ENCODE measurements at places on chromosomes 2 and 18.

GRCh38 chr2:234165421-234165820, 114.9 kb downstream of the SPP2 start:
- H3K27me3 ChIP-seq: no peaks in the 10 kb centered on the region
- H3K4me3 ChIP-seq: no peak overlapping the region
- peaks cover 1% of the 10 kb centered on the region for H3K4me1 ChIP-seq
- H3K36me3 ChIP-seq: no peaks in the 10 kb centered on the region

DNA sequence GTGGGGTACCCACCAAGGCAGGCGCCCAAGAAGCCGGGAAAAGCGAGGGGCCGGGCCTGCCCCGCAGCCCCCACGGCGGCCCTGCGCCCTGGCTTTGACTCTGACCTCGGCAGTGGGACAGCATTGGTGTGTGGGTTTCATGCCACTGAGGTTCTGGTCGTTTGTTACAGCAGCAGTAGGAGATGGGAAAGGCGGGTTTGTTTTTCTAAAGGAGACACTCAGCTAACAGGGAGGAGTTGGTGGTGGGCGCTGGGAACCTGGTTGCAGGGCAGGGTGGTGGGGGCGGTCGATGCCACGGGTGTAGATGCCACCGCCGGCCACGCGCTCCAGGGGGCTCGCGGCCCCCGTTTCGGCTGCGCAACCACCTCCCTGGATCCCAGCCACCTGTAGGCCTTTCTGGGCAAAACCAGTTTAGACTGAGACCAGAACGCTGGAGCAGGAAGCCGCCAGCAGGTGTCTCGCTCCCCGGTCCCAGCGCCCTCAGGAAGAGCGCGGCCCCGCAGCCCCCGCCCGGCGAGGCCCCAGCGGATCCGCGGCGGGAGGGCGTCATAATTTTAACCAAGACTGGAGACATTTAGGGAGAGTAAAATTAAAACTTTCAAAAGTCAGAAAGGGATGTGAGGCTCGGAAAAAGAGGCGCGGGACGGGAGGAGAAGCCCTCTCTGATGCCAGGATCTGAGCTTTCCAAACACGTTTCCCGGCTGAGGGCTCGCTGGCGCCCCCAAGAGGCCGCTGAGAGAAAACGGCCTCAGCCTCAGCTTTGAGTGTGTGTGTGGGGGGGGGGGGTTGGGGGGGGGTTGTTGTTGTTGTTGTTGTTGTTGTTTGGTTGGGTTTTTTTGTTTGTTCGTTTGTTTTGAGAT, 17.4 kb downstream of the CIDEA start:
- H3K27me3 ChIP-seq: no peaks in the 10 kb centered on the region
- H3K36me3 ChIP-seq: no peaks in the 10 kb centered on the region
- no peaks in the 10 kb centered on the region for H3K4me1 ChIP-seq
- DNase-seq: peak; percentile 89
- H3K27ac ChIP-seq: peak overlapping the region; percentile 50
- H3K4me3 ChIP-seq: no peak overlapping the region

GRCh38 chr18:31072175-31072574, 29.6 kb upstream of the DSC3 start:
- no peak overlapping the region for H3K27ac ChIP-seq
- no peaks in the 10 kb centered on the region for H3K27me3 ChIP-seq
- no peak overlapping the region for H3K4me3 ChIP-seq
- no peaks in the 10 kb centered on the region for H3K4me1 ChIP-seq

- no peaks in the 10 kb centered on the region for H3K27me3 ChIP-seq
- no peak overlapping the region for H3K27ac ChIP-seq
- no peaks in the 10 kb centered on the region for H3K36me3 ChIP-seq
- DNase-seq: no peak
- H3K4me1 ChIP-seq: peaks cover 3% of the 10 kb centered on the region
Measured at GRCh38 chr18:30971338-30971956, 71.1 kb downstream of the DSC3 start.

GRCh38 chr2:196798980-196799379, 503 bp downstream of the GTF3C3 start:
- H3K4me1 ChIP-seq: peaks cover 8% of the 10 kb centered on the region
- no peaks in the 10 kb centered on the region for H3K27me3 ChIP-seq
- no peak for DNase-seq
- peak overlapping the region; percentile 94 for H3K4me3 ChIP-seq
- peak overlapping the region; percentile 52 for H3K27ac ChIP-seq

DNA sequence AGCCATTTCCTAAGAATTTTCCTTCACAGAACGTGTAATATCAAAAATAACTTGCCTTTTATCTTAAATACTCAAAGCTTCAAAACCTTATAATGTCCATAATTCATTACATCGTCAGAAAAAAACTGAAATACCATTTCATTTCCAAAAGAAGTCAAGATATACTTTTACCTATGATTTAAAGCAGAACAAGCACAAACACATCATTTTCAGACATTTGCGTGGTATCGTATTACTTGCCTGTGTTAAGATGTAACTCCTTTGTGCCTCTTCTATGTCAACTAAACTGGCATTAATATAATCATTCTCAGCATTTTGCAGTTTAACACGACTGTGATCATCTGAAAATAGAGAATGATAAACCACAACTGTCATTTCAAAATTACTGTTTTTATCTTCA, 47.5 kb downstream of the PTPN2 start:
- no peaks in the 10 kb centered on the region for H3K27me3 ChIP-seq
- H3K27ac ChIP-seq: no peak overlapping the region
- H3K36me3 ChIP-seq: no peaks in the 10 kb centered on the region
- no peak overlapping the region for H3K4me3 ChIP-seq

DNA sequence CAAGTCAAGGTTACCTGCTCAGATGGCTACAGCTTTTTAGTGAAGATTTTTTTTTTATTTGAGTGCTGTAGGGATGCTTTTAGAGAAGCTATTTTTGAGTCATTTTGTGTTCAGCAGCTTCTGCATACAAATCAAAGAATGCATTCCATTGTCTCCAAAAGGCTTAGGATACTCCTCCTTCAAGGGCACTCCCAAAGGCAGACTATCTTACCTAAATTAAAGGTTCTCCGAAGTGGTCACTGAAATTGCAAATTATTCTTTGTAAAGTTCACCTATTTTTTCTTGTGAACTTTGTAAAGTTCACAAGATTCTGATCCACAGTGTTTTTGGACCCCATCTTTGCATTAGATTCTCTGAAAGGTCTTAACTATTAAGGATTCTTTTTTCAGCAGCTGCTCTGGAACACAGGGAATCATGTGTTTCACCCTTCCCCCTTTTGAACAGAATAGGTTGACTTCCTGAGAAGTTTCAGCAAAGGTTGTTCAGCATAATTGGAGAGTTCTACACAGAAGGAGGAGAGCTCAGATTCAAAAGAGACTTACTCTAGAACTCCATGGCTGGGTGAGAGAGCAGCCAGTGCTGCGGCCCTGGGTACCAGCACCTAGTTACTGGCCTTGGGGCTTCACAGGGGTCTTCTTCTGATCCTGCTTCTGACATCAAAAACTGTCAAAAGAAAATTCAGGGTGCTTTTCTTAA, 14.5 kb downstream of the CLIP4 start:
- no peak for DNase-seq
- no peaks in the 10 kb centered on the region for H3K27me3 ChIP-seq
- H3K27ac ChIP-seq: no peak overlapping the region

GRCh38 chr2:113978524-113979190, 88.8 kb downstream of the ACTR3 start:
- H3K27me3 ChIP-seq: no peaks in the 10 kb centered on the region
- no peak overlapping the region for H3K4me3 ChIP-seq
- H3K27ac ChIP-seq: no peak overlapping the region
- no peak for DNase-seq
- H3K36me3 ChIP-seq: peaks cover 2% of the 10 kb centered on the region

DNA sequence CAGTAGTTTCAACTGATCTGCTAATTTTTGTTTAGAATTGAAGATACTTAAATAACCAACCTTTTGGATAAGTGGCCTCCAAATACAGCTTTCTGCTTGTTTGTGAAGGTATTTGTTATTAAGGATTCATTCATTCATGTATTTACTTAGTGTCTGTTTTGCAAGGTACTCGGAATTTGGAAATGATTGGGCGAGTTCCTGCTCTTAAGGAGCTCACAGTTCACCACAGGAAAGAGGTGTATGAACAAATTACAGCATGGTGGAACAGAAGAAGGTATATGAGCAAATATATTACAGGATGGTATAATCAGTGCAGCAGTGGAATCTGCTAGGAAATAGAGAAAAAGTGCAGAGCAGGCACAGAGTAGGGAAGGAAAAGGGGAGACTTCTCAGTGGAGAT, 4.5 kb downstream of the ACSL3 start:
- H3K4me3 ChIP-seq: no peak overlapping the region
- no peaks in the 10 kb centered on the region for H3K36me3 ChIP-seq
- H3K27ac ChIP-seq: no peak overlapping the region
- peaks cover 38% of the 10 kb centered on the region for H3K4me1 ChIP-seq

- H3K4me1 ChIP-seq: peaks cover under 1% of the 10 kb centered on the region
- H3K36me3 ChIP-seq: no peaks in the 10 kb centered on the region
- no peak overlapping the region for H3K4me3 ChIP-seq
- no peaks in the 10 kb centered on the region for H3K27me3 ChIP-seq
- H3K27ac ChIP-seq: no peak overlapping the region
Measured at GRCh38 chr18:22063102-22063501, 106.3 kb upstream of the GATA6 start.

DNA sequence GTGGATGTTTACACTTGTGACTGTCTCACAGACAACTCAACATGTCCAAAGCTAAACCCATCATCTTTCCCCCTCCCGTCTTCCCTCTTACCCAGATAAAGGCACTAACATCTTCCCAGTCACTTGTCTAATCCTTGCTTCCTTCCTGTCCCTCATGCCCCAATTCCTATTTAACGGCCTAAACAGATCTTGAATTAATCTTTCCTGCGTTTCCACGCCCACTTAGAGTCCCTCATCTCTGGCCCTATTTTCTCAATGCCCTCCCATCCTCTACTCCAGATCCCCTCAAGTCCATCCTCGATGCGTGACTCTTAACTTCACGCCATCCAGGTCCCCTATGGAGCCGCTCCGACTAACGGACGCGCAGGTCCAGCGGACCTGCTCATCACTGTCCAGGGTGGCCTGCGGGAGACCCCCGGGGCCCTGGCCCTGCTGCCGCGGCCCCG, 682 bp upstream of the SCLY start:
- no peak for DNase-seq
- peak overlapping the region; percentile 84 for H3K27ac ChIP-seq

DNA sequence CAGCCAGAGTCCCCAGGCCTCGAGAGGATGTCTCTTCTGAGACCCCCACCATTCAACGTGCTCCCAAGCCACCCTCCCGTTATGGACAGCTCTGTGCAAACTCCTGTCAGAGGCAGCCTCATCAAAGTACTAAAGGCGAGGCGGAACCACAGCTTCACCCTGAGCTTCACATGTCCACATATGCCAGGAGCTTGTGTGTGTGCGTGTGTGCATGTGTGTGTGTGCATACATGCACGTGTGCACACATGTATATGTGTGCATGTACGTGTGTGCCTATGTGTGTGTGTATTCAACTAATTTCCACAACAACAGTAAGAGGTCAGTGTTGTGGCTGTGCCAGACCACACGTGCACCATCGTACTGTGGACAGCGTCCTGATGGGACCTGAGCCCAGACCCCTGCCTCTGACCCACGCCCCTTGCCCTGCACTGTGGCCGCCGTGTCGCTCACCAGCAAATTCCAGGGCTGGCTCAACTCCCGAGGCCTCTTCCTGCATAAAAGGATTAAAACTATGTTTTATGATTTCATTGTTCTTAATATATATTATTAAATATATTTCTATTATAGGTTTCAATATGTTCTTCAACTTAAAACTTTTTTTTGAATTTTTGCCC, 444.8 kb downstream of the EIPR1 start:
- H3K36me3 ChIP-seq: no peaks in the 10 kb centered on the region
- H3K27ac ChIP-seq: no peak overlapping the region
- no peak overlapping the region for H3K4me3 ChIP-seq
- H3K4me1 ChIP-seq: no peaks in the 10 kb centered on the region
- peak; percentile 27 for DNase-seq
- no peaks in the 10 kb centered on the region for H3K27me3 ChIP-seq

GRCh38 chr2:603427-603826, 73.8 kb downstream of the TMEM18 start:
- H3K36me3 ChIP-seq: no peaks in the 10 kb centered on the region
- H3K4me3 ChIP-seq: no peak overlapping the region
- H3K27ac ChIP-seq: no peak overlapping the region
- no peak for DNase-seq
- no peaks in the 10 kb centered on the region for H3K4me1 ChIP-seq

GRCh38 chr18:61609131-61609530, 275.9 kb downstream of the CDH20 start:
- DNase-seq: no peak
- no peaks in the 10 kb centered on the region for H3K4me1 ChIP-seq
- no peaks in the 10 kb centered on the region for H3K36me3 ChIP-seq
- H3K27ac ChIP-seq: no peak overlapping the region
- no peak overlapping the region for H3K4me3 ChIP-seq
- no peaks in the 10 kb centered on the region for H3K27me3 ChIP-seq

GRCh38 chr2:54956111-54956627, 94.1 kb downstream of the RTN4 start:
- H3K4me3 ChIP-seq: no peak overlapping the region
- H3K4me1 ChIP-seq: peaks cover 6% of the 10 kb centered on the region
- DNase-seq: no peak
- H3K27ac ChIP-seq: no peak overlapping the region
- H3K36me3 ChIP-seq: no peaks in the 10 kb centered on the region
- no peaks in the 10 kb centered on the region for H3K27me3 ChIP-seq

DNA sequence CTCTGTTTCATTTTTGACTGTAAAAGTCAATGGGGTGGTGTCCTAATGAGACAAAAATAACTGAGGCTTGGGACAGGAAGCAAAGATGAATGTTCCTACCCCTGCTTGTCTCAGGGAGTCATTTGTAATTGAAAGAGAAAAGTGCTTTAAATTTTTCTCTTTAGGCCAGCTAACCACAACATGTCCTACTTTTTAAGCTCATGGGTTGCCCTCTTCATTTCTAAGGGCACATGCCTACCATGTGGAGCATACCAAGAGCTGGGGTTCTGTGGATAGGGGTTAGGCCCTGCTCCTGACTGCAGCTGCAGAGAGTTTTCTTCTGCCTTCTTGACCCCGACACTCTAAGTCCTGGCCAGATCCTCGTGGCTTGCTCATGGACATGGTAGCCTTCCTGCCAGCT, 96.8 kb upstream of the ARL4C start:
- DNase-seq: no peak
- no peaks in the 10 kb centered on the region for H3K27me3 ChIP-seq
- no peaks in the 10 kb centered on the region for H3K36me3 ChIP-seq
- no peak overlapping the region for H3K4me3 ChIP-seq

- no peak for DNase-seq
- H3K36me3 ChIP-seq: no peaks in the 10 kb centered on the region
Measured at GRCh38 chr2:126981476-126981875, 82.8 kb downstream of the TEX51 start.

- no peak for DNase-seq
- H3K27ac ChIP-seq: no peak overlapping the region
- no peaks in the 10 kb centered on the region for H3K4me1 ChIP-seq
- H3K27me3 ChIP-seq: no peaks in the 10 kb centered on the region
Measured at GRCh38 chr2:181063696-181064095, 83.3 kb downstream of the UBE2E3 start.

GRCh38 chr2:54558188-54559005, 102.3 kb downstream of the SPTBN1 start:
- peak overlapping the region; percentile 90 for H3K4me3 ChIP-seq
- H3K36me3 ChIP-seq: no peaks in the 10 kb centered on the region
- peaks cover 14% of the 10 kb centered on the region for H3K4me1 ChIP-seq
- H3K27me3 ChIP-seq: no peaks in the 10 kb centered on the region

- no peak overlapping the region for H3K4me3 ChIP-seq
- peaks cover 10% of the 10 kb centered on the region for H3K36me3 ChIP-seq
- H3K27me3 ChIP-seq: no peaks in the 10 kb centered on the region
- no peak for DNase-seq
- no peaks in the 10 kb centered on the region for H3K4me1 ChIP-seq
Measured at GRCh38 chr18:54280220-54280569, 10.9 kb downstream of the POLI start.

- no peak for DNase-seq
- no peaks in the 10 kb centered on the region for H3K36me3 ChIP-seq
- peak overlapping the region; percentile 78 for H3K27ac ChIP-seq
- H3K4me1 ChIP-seq: peaks cover 14% of the 10 kb centered on the region
- no peaks in the 10 kb centered on the region for H3K27me3 ChIP-seq
Measured at GRCh38 chr2:113895301-113895700, 5.4 kb downstream of the ACTR3 start.

All from liver (tissue), 10 donors.